ENCODE measurements at places on chromosomes 16 and 17.

GRCh38 chr17:46009681-46010596 is 10.9 kb downstream of the STH start:
- DNase-seq, result no peak

DNA sequence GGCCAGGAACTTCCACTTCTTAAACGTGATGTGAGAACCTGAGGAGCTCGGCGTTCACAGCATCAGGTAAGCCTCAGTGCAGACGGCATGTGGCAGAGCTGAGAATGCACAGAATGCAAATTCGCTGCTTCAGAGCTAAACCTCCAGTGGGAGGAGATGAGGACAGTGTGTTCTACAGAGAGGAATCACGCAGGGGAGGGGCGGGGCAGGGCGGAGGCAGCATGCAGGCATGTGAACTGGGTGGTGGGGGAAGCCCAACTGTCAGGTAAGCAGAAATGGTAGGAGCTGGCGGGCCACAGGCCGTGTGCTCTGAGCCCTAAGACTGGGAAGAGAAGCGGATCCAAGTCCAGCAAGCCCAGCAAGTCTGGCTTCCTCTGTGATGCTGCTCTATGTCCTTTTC is 94.7 kb downstream of the ZNF778 start:
- no peak for DNase-seq

DNA sequence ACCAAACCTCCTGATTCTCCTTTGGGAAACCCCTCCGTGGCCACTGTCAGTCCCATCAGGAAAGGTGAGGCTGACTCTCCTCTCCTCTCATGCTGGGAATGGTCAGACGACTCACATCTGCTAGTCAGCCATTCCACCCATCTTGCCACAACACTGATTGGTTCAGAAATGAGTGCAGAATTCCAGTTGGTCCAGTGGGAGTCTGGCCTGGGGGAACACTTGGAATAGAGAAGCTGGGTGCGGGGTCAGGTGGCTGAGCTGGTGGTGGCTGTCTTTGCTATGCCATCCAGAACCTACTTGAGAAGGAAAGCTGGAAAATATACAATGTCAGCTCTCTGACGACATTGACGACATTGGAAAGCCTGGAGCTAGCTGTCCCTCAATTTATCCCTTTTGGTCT is 23.6 kb upstream of the PLLP start:
- no peak for DNase-seq

DNA sequence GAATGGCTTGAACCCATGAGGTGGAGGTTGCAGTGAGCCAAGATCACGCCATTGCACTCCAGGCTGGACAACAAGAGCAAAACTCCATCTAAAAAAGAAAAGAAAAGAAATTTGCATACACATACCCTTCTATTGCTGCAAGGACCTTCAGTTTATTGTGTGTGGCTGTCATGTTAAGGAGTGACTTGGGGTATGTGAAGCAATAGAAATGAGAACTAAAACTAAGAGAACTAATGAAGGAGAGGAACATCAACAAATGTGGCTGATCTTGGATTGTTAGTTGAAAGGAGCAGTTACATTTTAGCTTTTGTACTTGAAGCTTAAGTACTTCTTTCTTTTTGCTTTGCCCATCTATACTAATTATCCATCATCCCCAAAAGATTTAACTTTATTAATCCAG is 12.7 kb upstream of the NSRP1 start:
- peak; percentile 7 for DNase-seq

GRCh38 chr16:9197957-9198661 is 106.7 kb downstream of the HAPSTR1 start:
- no peak for DNase-seq

- no peak for DNase-seq
Measured at GRCh38 chr16:82088483-82088882, 53.4 kb downstream of the HSD17B2 start.

GRCh38 chr17:57541472-57542394 is 203.4 kb downstream of the CCDC182 start:
- DNase-seq, result peak; percentile 16

DNA sequence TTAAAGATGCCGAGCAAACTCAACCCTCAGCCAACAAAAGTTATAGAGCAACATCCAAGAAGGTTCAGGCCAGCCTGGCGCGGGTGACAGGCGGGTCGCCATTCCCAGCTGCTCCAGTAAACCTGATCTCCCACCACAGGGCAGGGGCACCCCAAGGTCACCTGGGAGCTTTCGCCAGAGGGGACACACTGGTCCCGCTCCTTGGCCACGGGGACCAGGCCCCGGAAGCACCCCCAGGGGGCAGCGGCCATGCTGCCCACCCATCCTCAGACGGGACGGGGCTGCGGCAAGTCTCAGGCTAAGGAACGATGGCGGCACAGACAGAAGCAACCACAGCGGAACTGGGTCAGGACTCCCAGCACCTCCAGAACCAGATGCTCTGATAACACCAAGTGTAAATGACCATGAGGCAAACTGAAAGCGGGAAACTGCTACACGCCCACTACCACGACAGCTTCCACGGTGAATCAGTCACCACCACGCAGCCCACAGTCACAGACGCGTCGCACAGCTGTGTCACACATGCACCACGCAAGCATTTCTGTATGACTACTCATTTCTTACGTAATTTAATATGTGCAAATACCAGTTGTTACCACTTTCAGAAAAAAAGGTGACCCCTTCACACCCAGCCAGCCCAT is 14.1 kb upstream of the CCDC154 start:
- DNase-seq, result peak; percentile 17

DNA sequence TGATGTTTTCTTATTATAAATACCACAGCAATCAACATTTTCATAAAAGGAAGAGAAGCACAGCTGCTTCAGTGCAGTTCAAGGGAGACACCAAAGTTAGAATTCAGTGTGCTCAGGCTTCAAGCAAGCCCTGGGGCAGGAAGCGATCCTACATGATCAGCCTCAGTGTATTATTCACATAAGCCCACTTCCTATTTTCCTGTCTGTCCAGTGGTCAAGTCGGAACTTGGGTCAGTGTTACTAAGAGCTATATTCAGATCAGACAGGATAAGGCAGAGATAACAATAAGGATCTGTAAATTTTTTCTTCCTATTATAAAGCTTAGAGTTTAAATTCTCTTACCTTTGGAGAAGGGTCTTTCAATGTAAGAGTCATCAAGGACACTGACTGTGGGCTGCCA is 12.9 kb downstream of the HEATR6 start:
- DNase-seq, result no peak

GRCh38 chr16:48008011-48008525 is 147.7 kb downstream of the ABCC12 start:
- DNase-seq, result no peak

DNA sequence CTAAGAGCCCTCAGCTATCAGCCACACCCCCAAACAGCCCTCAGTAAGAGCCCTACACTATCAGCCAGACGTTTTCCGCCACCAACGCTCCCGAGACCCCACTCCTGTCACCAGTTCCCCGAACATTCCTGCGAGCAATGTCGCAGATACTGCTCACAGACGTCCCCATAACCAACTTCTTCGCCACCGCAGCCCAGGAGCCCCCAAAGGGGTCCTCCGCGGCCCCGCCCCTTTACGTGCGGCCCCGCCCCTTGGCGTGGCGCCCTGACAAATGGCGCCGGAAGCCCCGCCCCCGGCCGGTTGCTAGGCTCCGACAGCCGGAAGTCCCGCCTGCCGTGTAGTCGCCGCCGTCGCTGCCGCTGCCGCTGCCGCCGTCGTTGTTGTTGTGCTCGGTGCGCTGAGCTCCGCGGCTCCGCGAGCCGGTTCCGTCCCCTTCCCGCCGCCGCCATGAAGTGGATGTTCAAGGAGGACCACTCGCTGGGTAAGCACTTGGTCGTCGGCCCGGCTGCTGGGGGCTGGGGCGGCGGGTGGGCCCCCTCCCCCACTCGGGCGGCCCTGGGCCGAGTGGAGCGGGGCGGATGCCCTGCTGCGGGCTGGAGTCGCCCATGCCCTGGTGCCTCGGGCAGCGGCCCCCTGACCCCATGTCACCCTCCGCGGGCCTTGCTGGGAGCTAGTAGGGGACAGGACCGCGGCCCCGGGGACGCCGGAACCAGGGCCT is at the start of gene GABARAPL2:
Gene GABARAPL2 (plus strand): TSS at position 340 of the 718 bp plus-strand sequence. CDS start 108 bp downstream, at position 448.
- DNase-seq, result peak; percentile 85

- no peak for DNase-seq
Measured at GRCh38 chr17:77803726-77804125, 154.8 kb upstream of the TNRC6C start.

- no peak for DNase-seq
Measured at GRCh38 chr17:17781591-17782496, 54.9 kb downstream of the SREBF1 start.

- DNase-seq, result no peak
Measured at GRCh38 chr17:6067060-6067459, 3.1 kb upstream of the WSCD1 start.

- DNase-seq, result peak; percentile 50
Measured at GRCh38 chr17:7587420-7588151, 2.3 kb downstream of the SOX15 start.

DNA sequence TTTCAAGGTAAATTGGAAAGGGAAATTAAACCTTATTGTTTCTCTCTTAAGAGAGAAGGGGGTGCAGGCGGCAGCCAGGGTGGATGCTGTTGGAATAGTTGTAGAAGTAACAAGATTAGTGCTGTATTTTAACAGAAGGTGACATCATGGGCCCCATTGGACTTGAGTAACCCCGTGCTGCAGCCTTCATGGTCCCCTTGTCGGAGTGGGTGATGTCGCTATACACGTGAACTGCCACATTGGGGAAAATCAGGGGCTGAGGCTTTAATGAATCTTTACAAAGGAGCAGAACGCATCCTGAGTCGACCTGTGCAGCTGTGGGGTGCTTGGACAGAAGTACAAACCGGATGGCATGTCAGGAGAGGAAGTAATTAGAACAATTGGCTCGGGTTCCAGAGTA is 3.2 kb downstream of the SNX11 start:
- no peak for DNase-seq

GRCh38 chr16:457732-458400 is 32.4 kb downstream of the RAB11FIP3 start:
- no peak for DNase-seq

DNA sequence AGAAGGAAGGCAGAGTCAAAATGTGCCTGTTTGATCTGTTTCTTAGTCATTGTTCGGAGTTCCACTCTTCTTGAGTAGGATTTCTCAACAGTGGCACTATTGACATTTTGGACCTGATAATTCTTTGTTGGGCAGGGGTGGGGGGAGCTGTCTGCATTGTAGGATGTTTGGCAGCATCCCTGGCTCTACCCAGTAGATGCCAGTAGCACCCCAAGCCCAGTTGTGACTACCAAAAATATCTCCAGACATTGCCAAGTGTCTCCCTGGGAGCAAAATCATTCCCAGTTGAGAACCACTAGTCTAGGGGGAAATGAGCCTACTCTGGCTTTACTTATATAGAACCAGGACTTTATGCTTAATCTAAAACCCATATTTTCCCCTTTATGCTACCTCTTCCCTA is 1.1 kb upstream of the GFOD2 start:
- no peak for DNase-seq

GRCh38 chr17:336110-337021 is 16.2 kb downstream of the RPH3AL start:
- no peak for DNase-seq

DNA sequence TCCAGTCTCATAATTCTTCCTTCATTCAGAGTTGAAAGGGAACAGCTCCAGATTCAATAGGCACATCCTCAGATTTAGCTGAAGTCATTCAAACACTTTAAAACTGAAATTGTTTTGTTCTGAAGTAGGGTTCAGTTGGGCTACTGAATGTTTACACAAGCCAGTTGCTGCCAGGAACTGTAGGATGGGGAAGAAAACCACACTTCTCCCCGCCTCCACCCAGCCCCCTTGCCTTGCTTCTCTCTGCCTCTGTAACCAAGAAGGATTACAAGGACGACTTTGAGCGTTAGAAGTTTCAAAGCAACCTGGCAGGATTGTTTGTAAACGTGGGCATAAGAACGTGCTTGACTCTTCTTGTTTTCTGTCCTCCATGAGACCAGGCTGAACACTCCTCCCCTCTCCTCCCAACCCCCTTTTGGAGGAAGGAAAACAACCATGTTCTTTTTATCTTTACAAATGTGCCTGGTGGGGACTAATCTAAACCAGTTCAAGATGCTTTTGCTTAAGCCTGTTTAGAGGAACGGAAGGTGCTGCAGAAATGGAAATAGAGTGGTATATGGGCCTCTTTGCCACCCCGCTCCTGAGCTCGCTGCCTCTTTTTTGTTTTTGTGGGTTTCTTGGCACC is 287.9 kb downstream of the FTO start:
- no peak for DNase-seq

GRCh38 chr16:80273635-80274538 is 266.9 kb upstream of the DYNLRB2 start:
- no peak for DNase-seq

DNA sequence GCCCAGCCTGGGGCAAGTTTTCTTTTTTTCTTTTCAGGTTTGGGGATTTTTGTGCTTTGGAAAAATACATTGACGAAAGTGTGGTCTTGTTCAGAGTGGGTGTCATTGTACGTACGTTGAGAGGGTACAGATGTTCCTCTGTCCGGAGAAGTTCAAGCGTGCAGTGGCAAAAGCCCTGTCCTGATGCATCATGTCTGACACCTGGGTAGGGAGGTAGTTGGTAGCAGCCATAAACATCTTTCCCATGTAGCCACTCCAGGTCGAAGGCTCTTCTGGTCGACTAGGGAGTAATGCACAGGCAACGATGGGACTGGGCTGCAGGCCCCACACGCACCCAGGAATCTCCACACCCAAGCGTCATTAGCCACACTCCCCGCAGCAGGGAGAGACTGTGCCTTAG is 27.4 kb downstream of the WIPI1 start:
- DNase-seq, result no peak

DNA sequence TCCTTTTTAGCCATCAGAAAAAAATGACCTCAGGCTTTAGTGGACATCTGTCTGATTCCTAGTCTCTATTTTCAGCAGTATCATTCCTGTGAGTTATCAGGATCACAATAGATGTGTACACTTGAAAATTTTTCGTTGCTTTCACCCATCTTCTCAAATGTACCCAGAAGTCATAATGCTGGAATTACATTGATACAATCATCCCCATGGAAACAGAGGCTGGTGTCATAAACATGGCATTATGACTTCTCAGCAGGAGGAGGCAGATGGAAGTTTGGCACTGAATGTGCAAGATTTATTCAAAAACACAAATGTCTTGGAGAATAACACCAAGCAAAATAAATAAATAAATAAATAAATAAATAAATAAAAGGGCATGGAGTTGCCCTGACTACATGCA is 292.5 kb downstream of the PHKB start:
- no peak for DNase-seq

Measured in CD14-positive monocyte (primary cell).